ENCODE measurements at places on chromosomes 12 and 14.

- no peak for DNase-seq
Measured at GRCh38 chr14:55062517-55063351, 11.3 kb downstream of the MAPK1IP1L start.

GRCh38 chr12:66859751-66860440 lies 181.0 kb upstream of the GRIP1 start:
- DNase-seq: no peak

- no peak for DNase-seq
Measured at GRCh38 chr12:62862259-62862881, 72.6 kb downstream of the PPM1H start.

GRCh38 chr12:77120156-77121085 lies 55.1 kb upstream of the E2F7 start:
- no peak for DNase-seq

- no peak for DNase-seq
Measured at GRCh38 chr14:23829736-23830471, 123.7 kb upstream of the DHRS4 start.

DNA sequence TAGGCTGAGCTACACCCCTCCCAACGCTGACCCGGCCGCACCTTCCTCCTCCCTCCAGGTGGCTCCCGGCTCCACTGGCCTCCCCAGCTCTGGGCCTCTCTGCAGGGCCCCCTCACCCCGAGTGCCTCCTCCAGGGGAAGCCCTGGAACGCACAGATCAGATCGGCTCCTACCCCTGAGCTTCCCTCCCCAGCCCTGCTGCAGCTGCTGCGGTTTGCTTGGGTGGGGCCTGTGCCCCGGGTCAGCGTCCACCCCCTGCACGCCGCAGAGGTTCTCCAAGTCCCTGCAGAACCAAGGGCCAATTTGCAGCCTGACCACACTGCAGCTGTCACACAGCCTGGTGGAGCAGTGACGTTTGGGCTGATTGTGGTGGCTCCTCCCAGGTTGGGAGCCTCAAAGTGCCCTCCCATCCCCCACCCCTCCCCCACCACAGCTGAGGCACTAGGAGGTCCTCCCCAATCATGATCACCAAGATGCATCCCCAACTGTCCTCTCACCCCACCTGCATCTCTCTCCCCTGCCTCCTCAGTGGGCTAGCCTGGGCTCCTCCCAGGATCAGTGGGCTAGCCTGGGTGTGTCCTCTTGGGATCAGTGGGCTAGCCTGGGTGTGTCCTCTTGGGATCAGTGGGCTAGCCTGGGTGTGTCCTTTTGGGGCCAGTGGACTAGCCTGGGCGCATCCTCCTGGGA lies 12.8 kb upstream of the FBRSL1 start:
- DNase-seq: no peak

DNA sequence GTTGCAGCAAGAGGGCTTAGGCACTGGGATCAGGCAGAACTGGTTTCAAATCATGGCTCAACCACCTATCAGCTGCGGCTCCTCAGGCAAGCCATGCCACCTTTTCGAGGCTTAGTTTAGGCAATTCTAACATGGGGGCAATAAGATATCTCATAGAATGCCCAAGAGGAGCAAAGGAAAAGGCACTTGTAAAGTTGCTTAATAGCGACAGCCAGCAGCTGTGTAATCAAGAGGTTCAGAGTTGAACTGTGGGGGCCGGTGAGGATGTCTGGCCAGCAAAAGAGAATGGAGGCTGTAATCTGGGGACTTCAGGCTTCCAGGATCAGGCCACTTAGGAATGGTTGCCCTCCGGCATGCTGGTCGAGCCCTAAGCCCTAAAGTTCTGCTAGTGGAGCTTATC lies 3.0 kb upstream of the TCHP start:
- DNase-seq: no peak

DNA sequence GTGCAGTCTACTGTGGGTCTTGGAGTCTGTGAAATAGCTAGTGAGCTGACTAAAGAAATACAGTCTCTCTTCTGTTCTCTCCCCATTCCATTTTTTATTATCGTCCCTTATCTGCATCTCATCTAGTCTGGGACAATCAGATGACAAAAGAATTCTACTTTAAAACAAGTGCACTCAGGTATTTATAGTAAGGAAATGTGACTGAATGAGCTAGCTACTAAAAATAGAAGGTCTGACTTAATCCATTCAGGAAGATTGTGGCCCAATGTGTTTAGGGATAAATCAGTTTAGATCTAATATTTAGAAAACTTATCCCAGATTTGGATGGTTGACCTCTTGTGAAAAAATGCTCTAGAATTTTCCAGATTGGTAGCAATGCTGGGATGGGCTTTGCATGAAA lies 126.8 kb upstream of the NRXN3 start:
- DNase-seq: no peak
